Activated gamma-delta T cell (primary cell): ENCODE measurements at places on chromosomes 3 and 15.

DNA sequence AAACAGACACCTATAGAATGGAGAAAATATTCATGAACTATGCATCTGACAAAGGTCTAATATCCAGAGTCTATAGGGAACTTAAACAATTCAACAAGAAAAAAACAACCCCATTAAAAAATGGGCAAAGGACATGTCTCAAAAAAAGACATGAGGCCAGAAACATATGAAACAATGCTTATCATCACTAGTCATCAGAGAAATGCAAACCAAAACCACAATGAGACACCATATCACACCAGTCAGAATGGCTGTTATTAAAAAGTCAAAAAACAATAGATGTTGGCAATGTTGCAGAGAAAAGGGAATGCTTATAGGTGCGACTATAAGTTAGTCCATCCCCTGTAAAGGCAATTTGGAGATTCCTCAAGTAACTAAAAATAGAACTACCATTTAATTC is 11.4 kb upstream of the HDGFL3 start:
- DNase-seq: no peak

DNA sequence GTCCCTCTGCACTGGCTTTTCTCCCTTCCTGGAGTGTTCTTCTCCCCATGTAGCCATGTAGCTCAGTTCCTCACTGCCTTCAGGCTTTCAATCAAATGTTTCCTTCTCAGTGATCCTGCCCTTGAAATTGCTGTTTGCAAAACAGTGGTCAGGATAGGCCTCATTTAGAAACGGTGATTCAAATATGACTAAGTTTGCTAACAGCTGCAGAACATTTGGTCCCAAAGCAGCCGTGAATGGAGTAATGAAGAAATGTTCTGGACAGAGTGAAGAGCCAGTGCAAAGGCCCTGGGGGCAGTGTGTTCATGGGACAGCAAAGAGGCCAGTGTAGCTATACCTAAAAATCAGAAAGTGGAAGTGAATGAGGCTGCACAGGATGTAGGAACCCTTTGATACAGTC is 223.4 kb downstream of the FEZF2 start:
- DNase-seq: no peak

GRCh38 chr3:183914856-183915255 is 30.2 kb upstream of the PARL start:
- no peak for DNase-seq

DNA sequence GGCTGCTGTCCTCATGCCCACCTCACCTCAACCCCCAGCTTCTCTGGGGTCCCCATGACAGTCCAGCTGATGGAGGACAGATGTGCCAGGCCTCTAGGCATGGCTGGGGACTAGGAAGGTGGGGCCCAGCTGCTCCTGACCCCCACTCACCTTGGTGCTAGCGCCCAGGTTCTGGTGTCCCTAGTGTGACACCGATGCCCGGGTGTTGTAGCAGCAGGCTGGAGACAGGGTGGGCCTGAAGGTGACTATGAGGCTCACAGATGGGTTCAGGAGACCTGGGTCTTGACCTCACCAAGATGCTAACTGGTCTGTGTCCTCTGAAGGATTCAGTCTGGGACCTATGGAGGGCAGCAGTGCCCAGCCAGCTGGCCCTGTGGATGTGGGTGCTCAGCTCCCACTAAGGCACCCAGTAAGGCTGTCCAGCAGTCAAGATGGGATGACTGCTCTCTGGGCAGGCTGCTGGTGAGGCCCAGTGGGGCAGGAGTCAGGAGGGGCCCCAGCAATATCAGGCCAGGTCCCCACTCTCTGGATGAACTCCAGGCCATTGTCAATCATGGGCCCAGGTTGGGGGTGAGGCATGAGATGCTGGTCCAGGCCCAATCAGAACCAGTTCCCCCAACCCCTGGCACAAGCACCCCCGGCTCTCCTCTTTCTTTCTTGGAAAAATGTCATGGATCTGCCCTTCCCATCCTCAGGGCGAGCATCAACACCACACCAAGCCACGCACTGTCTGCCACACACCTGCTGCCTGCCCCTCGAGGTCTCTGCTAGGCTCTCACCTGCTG is 33.0 kb downstream of the ALDH1L1 start:
- DNase-seq: no peak

DNA sequence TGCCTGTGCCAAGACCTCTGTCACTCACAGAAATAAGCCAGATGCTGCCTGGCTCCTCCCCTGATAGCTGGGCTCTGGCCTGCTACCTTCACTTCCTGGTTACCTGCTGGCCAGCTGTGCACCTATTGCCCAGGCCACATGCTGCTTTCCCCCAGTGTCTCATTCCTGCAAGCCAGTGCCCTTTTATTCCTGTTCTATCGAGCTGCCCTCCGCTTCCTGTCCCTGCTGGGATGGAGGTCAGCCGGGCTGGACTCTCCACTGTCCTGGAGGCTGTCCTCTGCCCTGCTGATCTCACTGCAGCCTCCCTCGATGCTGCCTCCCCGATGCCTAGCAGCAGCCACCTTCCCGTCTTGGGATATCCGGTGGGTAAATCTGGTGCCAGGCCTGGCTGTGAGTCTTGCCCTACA is 37.0 kb upstream of the SNRPA1 start:
- DNase-seq: no peak

DNA sequence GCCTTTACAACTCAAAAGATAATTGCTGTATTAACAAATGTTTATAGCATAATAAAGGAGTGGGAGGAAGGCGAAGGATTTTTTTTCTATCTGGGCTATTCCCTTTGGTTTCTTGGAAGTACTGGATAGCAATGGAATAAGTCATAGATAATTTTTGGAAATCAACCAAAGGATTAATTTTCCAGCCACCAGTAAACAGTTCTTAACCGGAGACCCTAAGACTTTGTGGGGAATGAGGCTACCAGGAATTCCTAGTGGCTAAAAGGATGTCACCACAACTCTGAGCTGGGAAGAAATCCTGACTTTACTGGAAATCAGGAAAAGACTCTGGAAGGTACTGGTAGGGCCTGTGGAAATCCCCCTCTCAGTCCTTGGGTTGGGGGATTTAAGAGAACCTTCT is 138.4 kb upstream of the RARB start:
- no peak for DNase-seq

DNA sequence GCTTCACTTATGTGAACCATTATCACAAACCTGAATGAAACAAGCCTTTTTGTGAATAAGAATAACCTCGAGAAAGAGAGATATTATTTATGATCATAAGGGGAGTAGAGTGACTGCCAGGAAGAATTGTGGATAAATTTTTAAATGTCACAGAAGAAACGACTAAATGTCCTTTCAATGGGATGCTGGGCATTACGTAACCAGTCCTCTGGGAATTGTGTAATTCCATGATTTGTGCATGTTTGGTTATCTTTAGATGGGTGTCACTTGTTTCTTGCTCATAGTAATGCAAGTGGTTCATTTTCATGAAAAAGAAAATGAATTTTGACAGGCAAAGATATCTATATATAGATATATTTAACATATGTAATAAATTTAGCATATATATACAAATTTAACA is 379.5 kb upstream of the AGTR1 start:
- no peak for DNase-seq

DNA sequence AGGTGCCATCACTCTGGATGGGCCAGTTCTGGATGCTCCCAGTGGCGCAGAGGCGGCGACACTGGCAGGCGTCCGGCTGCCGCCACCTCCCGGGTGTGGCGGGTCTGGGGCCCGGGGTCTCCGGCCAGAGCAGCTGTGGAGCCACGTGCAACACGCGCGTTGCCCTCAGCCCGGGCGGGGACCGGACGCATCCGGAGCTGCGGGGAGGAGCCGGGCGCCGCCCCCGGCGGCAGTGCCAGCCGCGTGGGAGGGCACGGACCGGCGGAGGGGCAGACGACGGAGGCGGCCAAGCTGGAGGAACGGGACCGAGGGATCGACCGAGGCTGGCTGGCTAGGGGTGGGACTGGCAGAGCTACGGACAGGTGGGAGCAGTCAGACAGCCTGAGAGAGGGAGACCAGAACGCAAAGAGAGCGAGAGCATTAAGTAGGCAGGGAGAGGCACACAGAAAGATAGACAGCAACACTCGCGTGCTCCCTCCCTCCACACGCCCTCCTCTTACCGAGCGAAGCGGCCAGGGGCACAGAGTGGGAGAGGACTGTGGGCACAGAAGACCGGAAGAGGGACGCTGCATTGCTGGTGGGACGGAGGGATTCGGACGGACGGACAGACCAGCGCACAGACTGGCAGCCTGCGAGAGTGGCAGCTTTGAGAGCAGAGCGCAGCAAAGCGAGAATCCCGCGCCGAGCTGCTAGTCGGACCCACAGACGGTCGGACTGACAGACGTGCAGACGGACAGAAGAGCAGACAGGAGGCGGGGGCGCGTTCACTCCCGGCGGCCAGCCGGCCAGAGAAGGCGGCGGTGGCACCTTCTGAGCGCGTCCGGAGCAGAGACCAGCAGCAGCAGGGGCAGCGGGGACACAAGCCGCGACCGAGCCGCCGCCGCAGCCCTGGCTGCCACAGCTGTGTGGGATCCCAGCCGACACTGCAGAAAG is at the start of gene ARPP21:
Gene ARPP21, plus strand, starts transcription at position 272 of the 933 bp plus-strand sequence. CDS start 42,227 bp downstream, outside the sequence.
- no peak for DNase-seq

DNA sequence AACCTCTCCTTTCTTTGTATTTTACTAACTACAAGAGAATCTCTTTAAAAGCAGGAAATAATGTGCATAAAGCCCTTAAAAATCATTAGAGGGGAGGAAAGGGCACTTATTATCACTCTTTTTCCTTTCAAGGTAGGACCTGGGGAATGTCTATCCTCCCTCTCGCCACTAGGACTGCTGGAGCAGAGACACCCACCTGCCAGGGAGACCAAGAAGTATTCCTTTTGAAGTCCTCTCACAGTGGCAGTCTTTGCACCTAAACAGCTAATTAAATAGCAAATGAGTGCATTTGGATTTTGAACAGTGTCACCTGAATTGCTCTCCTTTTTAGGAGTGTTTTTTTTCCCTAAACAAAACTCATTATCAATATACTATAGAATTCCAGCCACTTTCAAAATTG is 874.1 kb downstream of the ZPLD1 start:
- DNase-seq: no peak

DNA sequence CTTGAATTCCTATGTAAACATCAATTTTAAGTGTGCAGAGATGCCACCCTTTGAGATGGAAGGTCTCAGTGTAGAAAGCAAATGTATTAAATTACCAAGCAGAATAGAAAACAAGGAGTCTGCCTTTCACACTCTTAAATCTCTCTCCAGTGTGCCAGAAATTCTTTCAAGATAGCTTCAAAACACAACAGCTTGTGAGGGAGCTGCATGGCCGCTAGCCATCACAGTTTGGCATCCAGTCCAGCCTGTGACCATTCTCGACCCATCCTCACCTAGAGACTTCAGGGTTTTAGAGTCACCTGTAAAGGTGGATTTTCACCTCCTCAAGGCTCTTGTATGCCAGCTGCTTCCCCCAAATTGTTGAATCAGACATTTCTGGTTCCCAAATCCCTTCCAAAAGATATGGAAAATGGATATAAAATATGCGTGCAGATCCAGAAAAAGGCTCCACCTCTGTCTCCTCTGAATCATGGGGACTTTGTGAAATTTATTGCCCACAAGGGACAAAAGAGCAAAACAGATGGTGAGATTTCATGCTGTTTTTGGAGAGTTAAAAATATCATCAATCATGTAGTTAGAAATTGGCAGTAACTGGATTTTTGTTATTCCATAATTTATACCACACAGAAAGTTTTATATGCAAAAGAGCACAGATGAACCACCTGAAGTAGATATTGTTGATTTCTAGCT is 114.2 kb upstream of the THRB start:
- DNase-seq: no peak

- no peak for DNase-seq
Measured at GRCh38 chr3:171553086-171553485, 92.9 kb upstream of the TNIK start.

DNA sequence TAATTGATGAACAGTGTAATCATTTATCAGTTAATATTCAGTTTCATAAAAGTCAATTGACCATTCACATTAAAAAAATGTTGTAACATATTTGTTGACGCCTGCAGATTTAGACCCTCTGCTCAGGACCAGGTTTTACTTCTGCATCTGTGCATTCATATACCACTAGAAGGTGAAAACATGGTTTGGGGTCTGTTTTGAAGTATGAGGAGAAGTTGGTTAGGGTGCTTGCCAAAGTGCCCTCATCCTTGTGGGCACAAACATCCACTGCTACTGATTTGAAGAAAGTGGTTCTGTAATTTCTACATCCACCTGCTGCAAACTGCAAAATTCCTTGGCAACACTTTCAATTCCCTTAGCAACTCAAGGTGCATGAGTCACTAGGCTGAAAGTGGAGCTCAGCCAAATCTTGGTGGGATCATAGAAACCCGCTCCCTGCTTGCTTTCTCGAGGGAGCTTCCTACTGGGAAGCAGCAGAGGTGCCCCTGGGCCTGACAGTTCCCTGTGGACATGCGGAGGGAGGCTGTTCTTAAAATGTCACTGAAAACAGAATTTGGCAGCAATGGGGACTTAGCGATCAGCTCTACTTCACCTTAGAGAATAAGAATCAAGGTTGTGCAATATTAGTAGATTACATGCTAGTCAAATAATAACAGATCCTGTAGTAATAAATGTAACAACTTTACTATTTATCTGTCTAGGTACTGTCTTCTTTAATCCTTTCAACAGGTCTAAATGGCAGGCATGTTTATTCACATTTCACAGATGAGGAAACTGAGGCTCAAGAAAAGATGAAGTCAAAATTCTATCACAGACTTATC is 301.0 kb upstream of the TBL1XR1 start:
- DNase-seq: no peak

DNA sequence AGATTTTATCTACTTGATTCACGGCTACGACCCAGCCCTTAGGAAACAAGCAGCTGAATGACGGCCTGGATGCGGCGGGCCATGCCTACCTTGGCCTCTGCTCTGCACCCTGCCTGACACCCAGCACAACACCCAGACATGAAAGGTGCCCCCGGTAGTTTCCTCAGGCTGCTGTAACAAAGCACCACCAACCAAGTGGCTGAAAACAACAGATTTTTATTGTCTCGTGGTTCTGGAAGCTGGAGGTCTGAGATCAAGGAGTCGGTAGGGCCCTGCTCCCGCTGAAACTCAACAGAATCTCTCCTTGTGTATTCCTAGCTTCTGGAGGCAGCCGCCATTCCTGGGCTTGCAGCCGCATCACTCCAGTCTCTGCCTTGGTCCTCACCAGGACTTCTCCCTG is 111.7 kb downstream of the ADCY5 start:
- no peak for DNase-seq

GRCh38 chr15:76139368-76140073 is 79.7 kb downstream of the TMEM266 start:
- DNase-seq: no peak
